NCI-H2227 treated with DMSO at 0.1 percent for 48 hours (cell line): ENCODE measurements at places on chromosomes 2 and 18.
A peak's percentile ranks its signal among the peaks of the same experiment; 100 is the strongest.

DNA sequence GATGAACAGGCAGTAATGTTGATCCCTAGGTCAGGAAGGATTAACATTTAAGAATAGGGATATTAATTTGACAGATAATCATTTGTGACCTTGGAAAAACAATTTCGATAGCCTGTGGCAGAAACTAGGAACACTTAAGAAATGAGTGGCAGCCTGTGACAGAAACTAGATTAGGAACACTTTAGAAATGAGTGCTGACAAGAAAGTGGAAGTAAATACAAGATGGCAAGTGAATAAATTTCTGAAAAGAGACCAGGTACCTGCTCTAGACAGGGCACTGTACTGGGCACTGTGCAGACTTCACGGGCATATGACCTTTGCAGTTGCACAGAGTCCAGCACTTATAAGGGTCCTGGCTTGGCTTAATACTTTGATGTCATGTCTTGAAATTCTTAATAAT, 5.5 kb upstream of the HNRNPA3 start:
- no peak for DNase-seq

- no peak for DNase-seq
Observed at GRCh38 chr2:75246441-75247167, 47.3 kb upstream of the TACR1 start.

DNA sequence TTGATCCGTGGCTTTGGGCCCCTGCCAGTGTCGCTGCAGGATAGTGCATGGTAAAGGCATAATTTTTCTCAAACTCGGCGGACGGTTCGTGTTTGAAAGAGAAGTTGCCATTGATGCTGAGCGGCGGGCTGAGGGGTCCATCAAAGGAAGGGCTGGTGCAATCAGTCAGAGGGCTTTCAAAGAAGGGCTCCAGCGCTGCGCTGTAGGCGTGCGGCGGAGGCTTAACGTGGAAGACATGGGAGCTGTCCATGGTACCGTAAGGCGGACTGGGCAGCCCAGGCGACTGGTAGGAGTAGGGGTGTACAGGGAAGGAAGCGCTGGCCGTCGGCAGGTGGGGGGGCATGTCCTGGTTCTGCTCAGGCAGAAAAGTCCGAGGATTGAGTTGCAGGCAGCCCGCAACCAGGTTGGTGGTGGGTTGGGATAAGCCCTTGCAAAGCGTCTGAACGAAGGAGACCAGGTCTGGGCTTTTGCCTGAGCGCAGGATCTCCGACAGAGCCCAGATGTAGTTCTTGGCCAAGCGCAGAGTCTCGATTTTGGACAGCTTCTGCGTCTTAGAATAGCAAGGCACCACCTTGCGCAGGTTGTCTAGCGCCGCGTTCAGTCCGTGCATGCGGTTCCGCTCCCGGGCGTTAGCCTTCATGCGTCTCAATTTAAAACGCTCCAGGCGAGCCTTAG, 2.3 kb downstream of the NEUROD1 start:
- no peak for DNase-seq

- no peak for DNase-seq
Observed at GRCh38 chr2:184799379-184799778, 201.1 kb downstream of the ZNF804A start.

DNA sequence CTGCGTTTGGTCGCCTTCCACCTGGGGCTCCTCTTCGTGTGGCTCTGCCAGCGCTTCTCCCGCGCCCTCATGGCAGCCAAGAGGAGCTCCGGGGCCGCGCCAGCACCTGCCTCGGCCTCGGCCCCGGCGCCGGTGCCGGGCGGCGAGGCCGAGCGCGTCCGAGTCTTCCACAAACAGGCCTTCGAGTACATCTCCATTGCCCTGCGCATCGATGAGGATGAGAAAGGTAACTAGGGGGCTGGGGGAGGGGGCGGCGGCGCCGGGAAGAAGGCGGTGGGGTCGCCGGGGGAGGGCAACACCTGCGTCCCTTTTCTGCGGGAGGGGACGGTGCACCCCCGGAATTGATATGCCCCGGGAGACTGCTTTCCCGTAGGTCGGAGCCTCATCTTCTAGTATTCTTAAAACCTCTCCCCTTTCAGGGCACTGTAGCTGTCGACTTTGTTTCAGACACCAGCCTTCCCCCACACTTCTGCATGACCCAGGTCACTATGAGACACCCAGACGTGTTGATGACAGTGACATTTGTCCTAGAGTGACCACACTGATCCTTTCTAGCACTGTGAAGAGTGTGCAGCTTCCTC, 755 bp downstream of the SPAST start:
- DNase-seq, result no peak

DNA sequence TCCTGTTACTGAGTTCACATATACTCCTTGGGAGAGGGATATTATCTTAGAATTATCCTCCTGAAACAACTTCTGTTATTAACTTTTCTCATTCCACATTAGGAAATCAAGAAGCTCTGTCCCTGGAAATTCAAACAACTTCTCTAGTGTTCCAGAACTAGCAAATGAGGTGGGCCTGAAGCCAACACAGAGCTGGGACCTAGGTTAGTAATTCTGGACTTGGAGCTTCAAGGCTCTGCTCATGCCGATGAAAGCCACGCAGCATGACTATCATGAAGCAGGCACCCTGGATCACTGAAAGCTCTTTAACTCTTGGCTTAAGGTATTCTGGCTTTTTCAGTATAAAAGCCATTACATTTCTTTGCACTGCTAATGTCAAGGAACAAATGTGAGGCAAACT, 242.7 kb downstream of the TGIF1 start:
- no peak for DNase-seq

DNA sequence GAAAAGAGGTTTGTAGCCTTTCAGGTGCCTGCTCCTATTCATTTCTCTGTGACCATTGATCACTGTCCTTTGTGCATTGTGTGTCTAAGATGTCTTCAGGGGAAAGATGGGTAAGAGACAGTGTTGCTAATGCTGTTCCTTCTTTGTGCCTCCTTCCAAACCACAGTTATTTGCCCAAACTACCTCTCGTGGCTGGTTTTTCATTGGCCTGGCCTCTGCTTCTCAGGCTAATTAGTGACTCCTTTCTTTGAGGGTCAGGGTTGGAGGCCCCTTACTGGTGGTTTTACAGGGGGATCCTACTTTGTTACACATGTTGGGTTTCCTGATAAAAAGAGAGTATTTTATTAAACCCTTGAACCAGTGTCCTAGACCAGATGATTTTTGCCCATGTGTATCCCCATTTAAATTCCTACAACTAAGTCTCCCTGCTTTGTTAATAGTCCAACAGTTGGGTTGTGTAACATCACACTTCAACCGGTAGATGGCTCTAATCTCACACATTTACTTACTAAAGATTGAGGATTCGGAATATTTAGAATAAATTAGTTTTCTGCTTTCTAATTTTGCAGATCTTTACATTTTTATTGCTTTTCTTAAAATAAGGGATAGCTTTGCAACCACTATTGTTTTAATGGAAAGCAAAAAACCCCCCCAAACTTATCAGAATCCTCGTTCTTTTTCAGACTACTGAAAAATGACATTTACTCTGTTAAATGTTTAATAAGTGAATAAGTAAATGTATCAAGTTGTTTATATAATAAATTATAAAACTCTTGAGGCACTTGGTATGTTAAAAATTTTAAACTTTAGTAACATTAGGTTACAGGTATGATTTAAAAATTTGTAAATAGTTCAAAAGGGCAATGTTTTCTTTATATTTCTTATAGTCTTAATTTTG, 2.4 kb downstream of the MARS2 start:
- peak; percentile 40 for DNase-seq

DNA sequence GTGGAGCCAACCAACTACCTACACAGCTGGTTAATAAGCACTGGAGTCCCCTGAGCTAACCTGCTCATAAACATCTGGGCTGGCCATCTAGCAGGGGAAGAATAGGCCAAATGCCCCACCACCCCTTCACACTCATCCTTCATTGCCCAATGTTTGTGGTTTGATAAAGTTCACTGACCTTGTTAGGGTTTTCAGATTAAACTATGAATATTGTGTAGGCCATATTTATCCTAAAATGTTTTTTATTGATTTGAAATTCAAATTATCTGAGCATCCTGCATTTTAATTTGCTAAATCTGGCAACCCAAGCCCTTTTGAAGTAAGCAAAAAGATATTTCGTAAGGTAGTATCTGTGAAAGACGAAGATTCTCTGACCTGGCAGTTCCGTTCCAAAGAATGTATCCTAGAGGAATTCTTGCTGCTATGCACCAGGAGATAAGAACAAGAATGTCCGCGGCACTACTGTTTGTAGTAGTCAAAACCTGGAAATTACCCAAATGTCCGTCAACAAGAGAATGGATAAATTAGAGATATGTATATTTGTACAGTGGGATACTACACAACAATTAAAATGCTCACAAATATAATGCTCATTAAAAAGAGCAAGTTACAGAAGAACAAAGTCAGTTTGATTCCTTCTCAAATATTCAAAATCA, 5.8 kb upstream of the TLK1 start:
- DNase-seq, result no peak

- DNase-seq, result no peak
Observed at GRCh38 chr18:72161691-72162090, 382.5 kb downstream of the CBLN2 start.

- DNase-seq, result no peak
Observed at GRCh38 chr2:196884368-196884767, 42.1 kb downstream of the PGAP1 start.

GRCh38 chr2:43230351-43230885, 4.0 kb upstream of the ZFP36L2 start:
- no peak for DNase-seq

DNA sequence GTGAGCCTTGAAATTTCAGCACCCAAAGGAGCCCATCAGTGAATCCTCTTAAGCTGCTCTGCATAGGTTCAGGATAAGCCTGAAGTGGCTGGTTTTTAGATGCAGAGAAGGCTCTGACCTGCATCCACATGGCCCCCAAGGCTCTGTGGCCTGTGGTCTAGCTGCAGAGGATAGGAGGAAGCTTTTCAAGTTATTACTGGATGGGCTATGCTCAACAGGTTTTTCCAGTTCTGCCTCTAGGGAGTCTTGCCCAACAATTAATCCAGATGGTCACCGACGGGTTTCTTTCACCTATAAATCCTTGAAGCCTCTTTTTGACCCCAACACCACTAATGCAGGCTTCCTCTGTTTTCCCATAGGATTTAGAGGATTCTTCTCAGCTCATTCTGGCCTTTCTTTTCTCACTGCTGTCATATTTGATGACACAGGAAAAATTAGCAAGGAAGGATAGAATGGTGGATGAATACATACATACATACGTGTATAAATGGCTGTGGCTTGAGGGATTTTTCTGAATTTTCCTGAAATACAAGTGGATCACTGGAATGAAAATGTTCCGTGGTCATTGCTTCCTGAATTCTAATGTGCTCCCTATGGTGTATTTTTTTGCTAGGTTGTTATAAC, 52.2 kb upstream of the BCL2L11 start:
- no peak for DNase-seq

GRCh38 chr2:112605926-112606325, 21.5 kb downstream of the CHCHD5 start:
- DNase-seq, result no peak

DNA sequence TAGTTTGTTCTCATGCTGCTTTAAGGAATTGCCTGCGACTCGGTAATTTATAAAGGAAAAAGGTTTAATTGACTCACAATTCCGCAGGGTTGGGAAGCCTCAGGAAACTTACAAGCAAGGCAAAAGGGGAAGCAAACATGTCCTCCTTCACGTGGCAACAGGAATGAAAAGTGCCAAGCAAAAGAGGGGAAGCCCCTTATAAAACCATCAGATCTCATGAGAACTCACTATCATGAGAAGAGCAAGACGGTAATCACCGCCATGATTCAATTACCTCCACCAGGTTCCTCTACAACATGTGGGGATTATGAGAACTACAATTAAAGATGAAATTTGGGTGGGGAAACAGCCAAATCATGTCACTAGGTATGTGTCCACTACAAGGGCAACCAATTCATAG, 53.9 kb downstream of the MAP4K3 start:
- DNase-seq, result no peak
